GM23338 (cell line): ENCODE measurements at places on chromosomes 7 and 10.

DNA sequence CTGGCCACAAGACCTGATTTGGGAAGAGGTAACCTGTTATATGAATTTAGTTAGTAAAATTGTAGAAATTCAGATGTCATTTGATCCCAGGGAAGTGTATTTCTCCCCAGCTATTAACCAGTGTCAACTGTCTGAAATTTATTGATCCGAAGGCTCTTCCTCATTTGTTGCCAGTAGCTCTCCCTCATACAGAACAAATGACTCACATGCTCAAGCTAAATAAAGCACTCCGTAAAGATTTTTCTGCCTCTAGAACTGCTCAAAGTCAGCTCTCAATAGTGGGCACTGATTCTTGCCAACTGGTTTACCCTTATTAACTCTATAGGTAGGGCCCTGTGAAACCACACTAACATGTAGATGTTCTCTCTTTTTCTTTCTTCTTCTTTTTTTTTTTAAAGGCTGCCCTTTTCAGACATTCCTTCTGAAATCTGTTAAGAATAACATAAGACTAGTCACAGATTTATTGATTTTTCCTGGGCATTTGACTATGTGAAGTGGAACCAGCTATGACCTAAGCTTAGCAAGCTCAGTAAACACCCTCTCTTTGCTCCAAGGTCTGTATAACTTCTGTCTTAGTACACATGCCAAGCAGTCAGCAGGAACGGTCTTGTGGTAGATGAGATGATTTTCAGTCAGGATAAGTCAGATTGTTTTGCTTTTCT lies 21.8 kb downstream of the RPA3 start:
- no peak for DNase-seq

GRCh38 chr7:83072576-83073517 lies 89.8 kb downstream of the PCLO start:
- no peak for DNase-seq

DNA sequence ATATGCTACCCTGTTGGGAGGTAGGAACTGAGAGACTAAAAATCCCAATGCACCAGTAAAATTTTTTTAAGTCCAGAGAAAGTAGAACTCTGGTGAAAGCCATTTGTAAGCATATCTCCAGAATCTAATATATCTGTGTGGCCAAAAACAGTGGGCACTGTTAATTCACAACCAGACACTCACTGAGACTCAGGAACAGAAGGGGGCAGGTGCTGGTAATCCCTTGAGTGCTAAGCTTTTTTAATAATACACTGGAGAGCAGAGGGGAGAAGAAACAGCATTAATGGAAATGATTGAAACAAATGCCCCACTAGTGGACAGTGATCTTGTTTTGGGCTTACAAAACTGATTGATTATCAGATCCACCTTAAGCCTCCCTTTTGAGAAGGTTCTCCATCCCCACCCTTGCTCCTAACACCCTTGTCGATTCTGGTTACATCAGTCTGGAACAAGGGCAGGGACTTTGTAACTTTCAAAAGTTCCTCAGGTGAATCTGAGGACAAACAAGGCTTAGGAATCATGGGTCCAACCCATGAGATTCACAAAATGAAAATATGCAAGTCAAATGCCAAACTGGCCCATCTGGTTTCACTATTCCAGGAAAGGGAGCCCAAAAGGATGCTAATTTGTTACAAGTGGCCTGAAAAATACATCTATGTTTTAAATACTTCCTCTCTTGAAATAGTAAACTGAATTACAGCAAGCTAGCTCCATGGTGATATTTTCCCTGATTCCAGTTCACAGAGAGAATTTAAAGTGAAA lies 29.7 kb downstream of the PLXNA4 start:
- no peak for DNase-seq

GRCh38 chr7:108452707-108453106 lies 3.5 kb downstream of the NRCAM start:
- DNase-seq = peak; percentile 67

DNA sequence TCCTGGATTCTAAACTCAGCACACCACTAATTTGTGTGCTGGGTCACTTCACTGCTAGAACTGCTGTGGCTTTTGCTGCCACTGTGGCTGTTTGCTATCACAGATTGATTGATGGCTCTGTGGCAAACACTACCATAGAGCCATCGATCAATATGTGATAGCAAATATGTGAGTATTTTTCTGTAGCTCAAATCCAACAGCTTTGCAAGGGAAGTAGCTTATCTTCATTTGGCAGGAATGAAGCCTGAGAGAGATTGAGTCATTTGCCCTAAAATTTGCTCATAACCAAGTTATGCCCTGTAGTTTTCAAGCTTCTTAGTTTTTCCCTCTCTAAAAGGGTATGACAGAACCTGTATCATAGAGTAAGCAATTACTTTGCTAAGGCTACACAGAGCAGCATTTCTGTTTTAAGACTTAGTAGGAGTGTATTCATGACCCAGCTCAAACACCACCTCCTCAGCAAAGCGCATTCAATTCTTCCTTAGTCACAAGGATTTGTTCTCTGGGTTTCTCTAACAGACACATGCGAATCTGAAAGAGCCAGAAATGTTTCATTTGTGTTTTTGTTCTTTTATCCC lies 43.1 kb downstream of the MINPP1 start:
- peak; percentile 21 for DNase-seq
